ENCODE measurements at places on chromosomes 7 and 10.

- no peak for DNase-seq
Measured at GRCh38 chr10:121683816-121684215, 85.6 kb upstream of the FGFR2 start.

- DNase-seq: no peak
Measured at GRCh38 chr10:23367896-23368595, 23.4 kb upstream of the C10orf67 start.

DNA sequence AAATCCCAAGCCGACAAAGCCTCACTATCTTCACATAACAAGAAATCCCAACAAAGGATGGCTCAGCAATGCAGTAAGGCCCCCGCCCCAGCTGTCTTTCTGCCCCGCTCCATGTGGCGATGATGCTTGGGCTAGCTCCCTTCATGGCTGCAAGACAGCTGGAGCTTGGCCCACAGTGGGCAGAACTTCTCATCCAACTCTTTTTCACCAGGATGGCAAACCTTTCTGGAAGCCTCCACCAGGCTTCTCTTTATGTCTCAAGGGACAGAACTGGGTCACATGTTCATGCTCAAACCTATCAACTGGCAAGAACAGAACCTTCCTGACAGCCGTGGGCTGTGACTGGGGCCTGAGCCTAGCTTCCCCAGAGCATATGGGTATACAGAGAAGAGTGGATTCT is 260.5 kb upstream of the MKLN1 start:
- no peak for DNase-seq

GRCh38 chr7:38744746-38745145 is 113.6 kb upstream of the AMPH start:
- DNase-seq: no peak

DNA sequence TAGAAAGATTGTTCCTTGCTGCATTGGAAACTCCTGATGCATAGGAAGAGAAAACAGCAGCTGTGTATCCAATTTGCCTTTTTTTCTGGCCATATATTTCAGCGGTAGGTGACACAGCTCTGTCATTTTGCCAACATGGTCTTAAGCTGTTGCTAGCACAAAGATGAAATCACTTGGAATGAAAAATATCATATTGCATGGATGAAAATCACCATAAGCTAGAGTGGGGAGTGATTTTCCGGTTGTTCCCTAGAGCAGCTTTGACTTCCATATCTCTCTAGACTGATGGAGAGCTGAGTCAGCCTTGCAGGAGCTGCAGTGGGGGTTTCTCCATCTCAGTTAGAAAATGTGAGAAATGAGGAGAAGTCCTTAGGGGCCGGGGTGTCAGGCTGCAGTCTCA is 38.3 kb upstream of the BTBD16 start:
- DNase-seq: no peak

DNA sequence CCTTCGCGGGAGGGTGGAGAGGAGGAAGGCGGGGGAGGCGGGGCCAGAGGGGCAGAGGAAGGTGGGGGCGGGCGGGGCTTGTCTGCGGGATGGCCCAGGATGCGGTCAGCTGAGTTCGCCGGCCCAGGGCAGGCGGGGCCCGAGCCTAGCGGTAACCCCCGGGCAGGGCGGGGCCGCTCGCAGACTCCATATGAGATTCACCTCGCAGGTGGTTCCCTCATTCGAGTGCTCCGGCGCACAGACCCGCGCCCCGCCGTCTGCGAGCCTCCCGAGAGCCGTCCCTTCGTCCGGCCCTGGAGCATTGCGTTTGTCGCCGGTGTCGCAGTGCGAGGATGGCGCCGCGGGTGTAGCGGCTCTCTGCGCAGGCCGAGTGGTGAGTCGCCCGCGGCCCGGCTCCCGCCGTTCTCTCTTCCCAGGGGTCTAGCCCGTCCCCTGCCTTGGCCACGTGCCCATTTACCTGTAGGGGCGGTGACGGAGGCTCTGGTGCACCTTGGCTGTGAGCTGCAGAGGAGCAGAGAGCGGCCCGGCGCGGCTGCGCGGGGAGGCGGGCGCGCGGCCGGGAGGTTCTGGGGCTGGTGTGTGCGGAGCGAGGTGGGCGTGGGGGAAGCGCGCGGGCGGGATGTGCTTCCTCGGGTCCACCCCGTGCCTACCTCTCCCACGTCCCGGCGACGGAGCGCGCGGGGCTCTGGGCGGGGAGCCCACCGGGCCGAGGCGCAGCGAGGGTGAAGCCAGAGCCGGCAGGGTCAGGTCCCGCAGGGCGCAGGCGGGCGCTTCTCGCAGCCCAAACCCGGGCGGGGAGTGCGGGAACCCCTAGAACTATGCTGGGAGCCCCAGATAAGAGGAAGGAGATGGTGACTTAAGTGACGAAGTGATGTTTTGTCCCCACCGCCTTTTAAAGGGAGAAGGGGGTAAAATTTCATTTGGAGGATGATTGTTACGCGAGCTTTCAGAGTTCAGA is at the start of gene UPP1:
UPP1 (plus strand) TSS at position 220 of the 958 bp plus-strand sequence. CDS start 5,519 bp downstream, outside the sequence.
- peak; percentile 96 for DNase-seq

GRCh38 chr10:128943111-128943510 is 523.9 kb upstream of the MGMT start:
- DNase-seq: no peak

GRCh38 chr7:39825401-39825980 is 124.6 kb upstream of the CDK13 start:
- no peak for DNase-seq

DNA sequence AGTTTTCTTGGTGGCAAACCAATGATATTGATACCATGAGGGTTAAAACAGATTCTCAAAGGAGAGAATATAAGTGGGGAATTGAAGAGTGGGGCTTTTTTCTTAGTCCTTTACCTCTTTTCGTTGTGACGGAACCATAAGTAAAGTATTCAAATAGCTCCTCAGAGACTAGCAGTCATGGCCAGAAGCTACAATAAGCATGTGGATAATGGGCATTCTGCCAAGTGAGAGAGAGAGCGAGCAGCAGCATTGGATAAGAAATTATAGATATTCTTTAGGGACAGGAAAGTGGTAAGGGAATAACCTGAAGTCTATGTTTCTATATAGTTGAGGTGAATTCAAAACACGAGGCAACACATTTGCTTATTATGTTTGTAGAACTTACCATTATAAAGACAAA is 235.1 kb downstream of the SEMA3E start:
- DNase-seq: no peak

DNA sequence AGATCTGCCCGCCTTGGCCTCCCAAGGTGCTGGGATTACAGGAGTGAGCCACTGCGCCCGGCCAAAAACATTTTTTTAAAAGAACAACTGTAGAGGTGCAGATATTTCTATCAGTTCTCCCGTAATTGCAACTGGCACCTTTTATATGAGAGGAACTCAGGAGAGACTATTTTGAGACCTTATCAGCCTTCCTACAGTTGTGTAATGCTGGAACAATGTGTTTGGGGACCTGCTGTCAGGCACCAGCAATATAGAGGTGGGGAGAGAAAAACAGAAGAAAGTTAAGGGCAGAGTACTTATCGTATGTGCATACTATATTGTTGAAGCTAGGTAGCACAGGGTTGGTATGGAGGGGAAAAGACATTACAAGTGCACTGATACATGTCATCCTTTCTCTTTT is 343.8 kb upstream of the ANKRD30A start:
- no peak for DNase-seq

GRCh38 chr10:71742301-71743088 is 22.9 kb upstream of the C10orf105 start:
- no peak for DNase-seq

GRCh38 chr7:102097601-102098161 is 189.0 kb upstream of the SH2B2 start:
- DNase-seq: no peak

DNA sequence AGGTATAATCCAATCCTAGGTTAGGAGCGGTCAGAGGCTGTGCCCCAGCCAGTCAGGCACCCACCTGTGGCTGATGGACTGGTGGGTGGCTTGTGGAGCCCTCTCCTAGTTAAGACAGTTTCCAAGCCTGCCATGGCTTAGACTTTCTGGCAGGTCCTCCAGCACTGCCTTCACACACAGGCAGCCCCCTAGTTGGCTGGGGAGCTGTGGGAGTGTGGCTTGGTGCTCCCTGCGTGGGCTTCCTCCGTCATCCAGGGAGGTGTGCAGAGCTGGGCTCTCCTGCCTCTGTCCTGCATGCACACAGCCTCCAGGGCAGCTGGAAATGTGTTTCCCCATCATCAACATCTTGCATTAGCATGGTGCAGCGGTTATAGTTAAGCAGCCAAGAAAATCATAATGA is 84.3 kb upstream of the RHEB start:
- DNase-seq: no peak

GRCh38 chr10:55747244-55747643 is 613.8 kb downstream of the ZWINT start:
- DNase-seq: no peak

DNA sequence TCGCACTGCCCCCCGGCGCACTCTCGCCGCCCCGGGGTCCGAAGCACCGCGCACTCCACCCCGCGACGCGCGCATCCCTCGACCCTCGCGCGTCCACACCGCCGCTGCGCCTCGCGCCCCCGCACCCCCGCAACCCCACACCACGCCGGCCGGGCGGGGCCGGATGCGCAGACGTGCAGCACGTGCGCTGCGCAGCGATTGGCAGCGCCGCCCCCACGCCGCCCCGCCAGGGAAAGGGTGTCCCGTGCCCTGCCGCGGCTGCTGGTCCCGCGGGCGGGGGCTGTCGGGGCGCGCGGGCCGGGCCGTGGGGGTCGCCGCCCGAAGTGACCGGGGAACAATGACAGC is 53.7 kb upstream of the KDM7A start:
- peak; percentile 52 for DNase-seq

- no peak for DNase-seq
Measured at GRCh38 chr10:73858013-73858708, 16.2 kb downstream of the CAMK2G start.

- DNase-seq: peak; percentile 65
Measured at GRCh38 chr7:2641406-2642393, 9.9 kb downstream of the TTYH3 start.

DNA sequence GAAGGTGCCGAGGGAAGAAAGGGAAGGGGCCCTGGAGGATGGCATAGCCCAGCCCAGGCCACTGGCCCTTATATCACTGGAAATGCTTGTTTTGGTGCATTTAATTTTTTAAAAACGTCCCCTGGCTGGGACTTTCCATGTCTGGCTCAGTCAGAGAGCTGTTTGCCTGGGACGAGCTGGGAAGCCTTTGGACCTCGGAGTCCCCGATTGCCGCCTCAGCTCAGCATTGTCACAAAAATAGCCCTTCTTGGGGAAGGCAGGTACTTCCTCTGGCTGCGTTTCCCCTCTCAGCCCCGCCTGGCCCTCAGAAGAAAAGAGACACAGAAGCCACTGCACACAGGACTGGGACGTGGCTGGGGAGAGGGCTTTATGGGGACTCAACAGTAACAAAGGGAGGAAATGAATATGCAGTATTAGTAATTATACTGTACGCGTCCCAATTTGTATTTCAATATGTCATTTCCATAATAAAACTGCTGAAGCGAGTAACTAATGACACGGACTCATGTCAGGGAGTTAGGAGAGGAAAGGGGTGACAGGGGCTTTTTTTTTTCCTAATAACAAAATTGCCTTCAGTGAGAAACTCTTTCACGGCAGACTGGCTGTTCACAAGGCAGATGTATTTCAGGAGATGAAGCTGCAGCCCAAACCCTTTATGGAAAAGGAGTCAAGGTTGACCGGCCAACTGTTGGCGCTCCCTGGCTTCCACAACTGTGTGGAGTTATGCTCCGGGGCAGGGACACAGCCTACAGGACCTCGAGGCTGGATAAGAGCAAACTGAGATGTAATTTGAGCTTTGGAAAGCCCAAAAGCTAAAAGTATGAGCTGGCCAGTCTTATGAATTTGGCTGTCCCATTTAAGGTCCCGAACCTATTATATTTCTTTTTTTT is 31.0 kb upstream of the MXI1 start:
- no peak for DNase-seq

GRCh38 chr10:133362846-133363245 is 5.0 kb upstream of the FUOM start:
- DNase-seq: no peak

GRCh38 chr7:15470825-15471668 is 90.8 kb downstream of the AGMO start:
- DNase-seq: no peak

DNA sequence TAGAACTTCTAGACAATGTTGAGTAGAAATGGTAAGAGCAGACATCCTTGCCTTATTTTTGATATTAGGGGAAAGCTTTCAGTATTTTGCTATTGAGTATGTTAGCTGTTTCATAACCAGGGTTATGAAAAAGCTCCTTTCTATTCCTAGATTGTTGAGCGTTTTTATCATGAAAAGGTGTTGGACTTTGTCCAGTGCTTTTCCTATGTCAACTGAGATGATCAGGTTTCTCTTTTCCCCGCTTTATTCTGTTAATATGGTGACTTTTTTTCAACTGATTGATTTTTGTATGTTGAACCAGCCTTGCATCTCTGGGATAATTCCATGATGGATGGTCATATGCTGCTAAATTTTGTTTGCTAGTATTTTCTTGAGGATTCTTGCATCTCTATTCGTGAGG is 58.5 kb downstream of the LCOR start:
- no peak for DNase-seq

GRCh38 chr7:152967958-152968357 is 208.4 kb downstream of the ACTR3B start:
- DNase-seq: no peak

GRCh38 chr10:43854007-43854406 is 205.3 kb upstream of the ZNF32 start:
- DNase-seq: no peak

DNA sequence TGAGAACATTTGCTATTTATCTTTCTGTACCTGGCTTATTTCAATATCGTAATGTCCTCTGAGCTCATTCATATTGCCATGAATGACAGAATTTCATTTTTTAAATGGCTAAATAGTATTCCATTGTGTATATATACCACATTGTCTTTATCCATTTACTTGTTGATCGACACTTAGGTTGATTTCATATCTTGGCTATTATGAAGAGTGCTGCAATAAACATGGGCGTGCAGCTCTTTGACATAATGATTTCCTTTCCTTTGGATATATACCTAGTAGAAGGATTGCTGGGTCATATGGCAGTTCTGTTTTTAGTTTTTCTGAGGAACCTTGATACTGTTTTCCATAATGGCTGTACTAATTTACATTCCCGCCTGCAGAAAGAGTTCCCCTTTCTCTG is 30.2 kb downstream of the NEURL1 start:
- DNase-seq: no peak

GRCh38 chr10:35607475-35608327 is 2.6 kb downstream of the GJD4 start:
- no peak for DNase-seq

All from GM12865 (cell line).